ENCODE measurements at places on chromosomes 13 and 19.
A peak's percentile ranks its signal among the peaks of the same experiment; 100 is the strongest.

- peak; percentile 74 for DNase-seq
These were observed 619.8 kb downstream of the DCT start for GRCh38 chr13:93859716-93860115.

DNA sequence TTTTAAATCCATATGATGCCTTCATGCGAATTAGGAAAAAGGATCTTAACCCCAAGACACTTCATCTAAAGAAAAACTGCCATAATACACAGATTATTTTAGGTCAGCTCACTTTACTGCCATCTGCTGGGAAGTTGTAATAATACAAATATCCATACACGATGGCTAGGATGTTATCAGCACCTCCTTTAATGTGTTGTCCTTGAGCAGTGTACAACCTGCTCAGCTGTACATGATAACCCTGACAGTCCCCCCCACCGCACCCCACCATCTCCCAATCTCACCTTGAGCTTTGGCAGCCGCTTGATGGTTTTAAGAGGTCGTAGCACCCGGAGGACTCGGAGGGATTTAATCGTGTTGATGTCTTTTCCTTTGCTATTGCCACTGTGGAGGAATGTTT is 112.2 kb downstream of the IER2 start:
- DNase-seq = no peak

- no peak for DNase-seq
These were observed 102.0 kb downstream of the PCDH9 start for GRCh38 chr13:67128136-67128535.

GRCh38 chr19:15072930-15073647 is 8.9 kb upstream of the OR1I1 start:
- no peak for DNase-seq

DNA sequence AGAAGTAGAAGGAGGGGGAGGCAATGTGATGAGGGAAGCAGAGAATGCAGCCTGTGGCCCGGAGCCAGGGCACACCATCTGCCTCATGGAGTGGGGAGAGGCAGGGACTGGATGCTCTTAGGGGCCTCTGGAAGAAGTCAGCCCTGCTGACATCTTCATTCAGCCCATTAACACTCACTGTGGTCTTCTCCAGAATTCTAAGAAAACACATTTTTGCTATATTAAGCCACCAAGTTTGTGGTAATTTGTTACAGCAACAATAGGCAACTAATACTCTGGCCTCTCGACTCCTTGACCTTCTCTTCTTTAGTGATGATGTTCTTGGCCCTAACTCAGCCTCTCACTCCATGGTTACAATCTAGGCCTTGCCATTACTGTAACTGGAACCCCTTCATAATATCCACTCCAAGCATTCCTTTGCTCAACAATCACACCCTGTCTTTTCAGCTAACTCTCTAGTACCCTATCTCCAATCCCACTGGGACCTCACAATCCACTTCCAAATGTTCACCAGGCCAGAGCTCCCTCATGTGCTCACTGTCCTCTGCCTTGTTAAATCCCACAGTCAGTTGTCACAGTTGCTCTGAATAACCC is 98.5 kb downstream of the MIPEP start:
- peak; percentile 80 for DNase-seq

DNA sequence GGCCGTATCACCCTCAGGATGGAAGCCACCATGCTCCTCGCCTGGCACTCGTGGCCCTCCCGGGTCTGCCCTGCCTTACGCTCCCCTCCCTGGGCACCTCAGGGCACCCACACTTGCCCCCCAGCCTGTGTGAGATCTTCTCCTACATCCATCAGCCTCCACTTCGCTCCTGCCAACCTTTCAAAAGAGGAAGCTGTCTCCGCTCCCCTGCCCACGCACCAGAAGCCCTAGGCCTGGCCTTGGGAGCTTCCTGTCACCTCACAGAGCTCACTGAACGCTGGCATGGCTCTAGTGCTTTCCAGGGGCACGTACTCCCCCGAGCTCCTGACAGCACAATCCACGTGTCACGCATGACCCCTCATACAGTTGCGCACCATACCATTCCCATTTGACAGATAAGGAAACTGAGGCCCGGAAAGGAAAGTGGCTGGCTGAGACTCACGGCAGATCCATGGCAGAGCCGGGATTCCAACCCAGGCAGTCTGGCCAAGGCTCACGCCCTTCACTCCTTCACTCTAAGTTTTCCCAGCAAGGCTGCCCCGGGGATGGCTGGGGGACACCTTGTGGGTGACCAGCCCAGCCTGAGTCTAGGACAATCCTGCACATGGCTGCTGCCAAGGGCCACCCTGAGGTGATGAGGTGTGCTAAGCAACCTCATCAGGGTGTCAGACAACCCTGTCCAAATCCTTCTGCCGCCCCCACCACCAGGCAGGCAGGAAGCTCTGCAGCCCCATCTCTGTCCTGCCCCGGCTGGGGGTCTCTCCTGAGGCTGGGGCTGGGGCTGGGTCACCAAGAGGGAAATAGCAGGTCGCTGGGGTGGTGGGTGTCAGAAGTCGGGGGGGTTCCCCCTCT is 19.3 kb downstream of the PPP1R12C start:
- no peak for DNase-seq

DNA sequence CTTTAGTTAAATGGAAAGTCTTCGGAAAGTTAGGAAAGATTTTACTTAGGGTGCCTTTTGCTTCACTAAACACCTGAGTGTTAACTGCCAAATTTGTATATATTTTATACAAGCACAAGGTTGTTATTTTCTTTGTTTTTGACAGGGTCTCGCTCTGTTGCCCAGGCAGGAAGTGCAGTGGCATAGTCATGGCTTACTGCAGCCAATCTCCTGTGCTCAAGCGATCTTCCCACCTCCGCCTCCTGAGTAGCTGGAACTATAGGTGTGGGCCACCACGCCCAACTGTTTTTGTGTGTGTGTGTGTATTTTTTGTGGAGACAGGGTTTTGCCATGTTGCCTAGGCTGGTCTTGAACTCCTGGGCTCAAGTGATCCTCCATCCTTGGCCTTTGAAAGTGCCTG is 16.2 kb downstream of the KCTD4 start:
- no peak for DNase-seq

DNA sequence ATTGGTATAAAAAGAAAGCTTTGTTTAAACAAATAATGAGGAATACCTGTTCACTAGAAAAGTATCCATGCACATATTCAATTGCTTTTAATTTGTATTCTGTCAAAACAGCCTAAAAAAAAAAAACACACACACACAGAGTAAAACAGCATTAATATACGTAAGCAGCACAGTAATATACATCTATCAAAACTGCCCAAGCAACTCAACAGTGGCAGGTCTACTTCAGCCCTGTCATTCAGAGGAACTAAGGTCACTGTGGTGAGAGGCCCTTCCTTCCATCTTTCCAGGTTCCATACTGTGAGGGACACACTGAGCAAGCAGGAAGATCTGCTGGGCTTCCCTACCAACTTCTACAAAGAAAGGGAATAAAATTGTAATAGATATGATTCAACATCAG is 3.8 kb downstream of the PROSER1 start:
- DNase-seq = no peak
